ENCODE measurements at places on chromosomes 11 and 22. TPM values are rescaled to one million over a fixed set of nuclear protein-coding genes. Genes with fewer than 3 reads are reported as not detected.

Gene MS4A14
- total RNA-seq = not detected

Gene PATE4
- not detected for total RNA-seq

Gene PAK1
- 6.5 TPM for total RNA-seq

Gene MS4A7
- not detected for total RNA-seq

Gene TNNI2
- not detected for total RNA-seq

Gene TMPRSS5
- total RNA-seq = 0.22 TPM

Gene LYVE1
- 3.9 TPM for total RNA-seq

Gene UPB1
- total RNA-seq = 0.40 TPM

Gene DDTL
- 2.1 TPM for total RNA-seq

Gene LARGE2
- total RNA-seq = not detected

Gene TSPAN32
- total RNA-seq = not detected

Gene CHRNA10
- total RNA-seq = 1.1 TPM

Gene APOBEC3H
- 0.40 TPM for total RNA-seq

Gene BTG4
- total RNA-seq = not detected

Gene KCNK7
- total RNA-seq = 0.14 TPM

Gene APOA4
- not detected for total RNA-seq

Gene SYNGR1
- total RNA-seq = 2.8 TPM

Gene HMGXB4
- total RNA-seq = 36.0 TPM

Gene C22orf31
- not detected for total RNA-seq

Gene C11orf98
- total RNA-seq = 44.0 TPM

Gene DEFB131B
- not detected for total RNA-seq

Gene NNMT
- total RNA-seq = 202 TPM

Gene OR8K1
- not detected for total RNA-seq

Gene ST14
- not detected for total RNA-seq

Gene YAP1
- 57.7 TPM for total RNA-seq

Gene PLAAT4
- 1.7 TPM for total RNA-seq

Gene OR52N4
- not detected for total RNA-seq

Gene NXPE4
- not detected for total RNA-seq

Gene YPEL1
- 2.6 TPM for total RNA-seq

Gene PATE2
- 0.13 TPM for total RNA-seq

Gene GLYAT
- total RNA-seq = not detected

Gene PGA5
- not detected for total RNA-seq

Gene PGR
- total RNA-seq = under 0.01 TPM

Gene ALG8
- total RNA-seq = 51.9 TPM

Gene SCGB1A1
- total RNA-seq = not detected

Gene MGAT3
- not detected for total RNA-seq

Gene PTPN5
- not detected for total RNA-seq

Gene OR2AT4
- not detected for total RNA-seq

Gene SLC5A12
- total RNA-seq = not detected

Gene RNF26
- 7.7 TPM for total RNA-seq

Gene TMEM223
- 10.1 TPM for total RNA-seq

Gene BIRC3
- 3.4 TPM for total RNA-seq

Gene PIWIL4
- total RNA-seq = 0.79 TPM

Gene RAB38
- 8.6 TPM for total RNA-seq

Gene TRIM64C
- not detected for total RNA-seq

Gene TMEM45B
- total RNA-seq = 0.40 TPM

Gene NTM
- 0.66 TPM for total RNA-seq

Gene IFITM2
- 72.5 TPM for total RNA-seq

Gene CEND1
- 0.53 TPM for total RNA-seq

Gene EHF
- not detected for total RNA-seq

Gene SLC15A3
- total RNA-seq = 2.7 TPM

Gene KCNQ1OT1
- total RNA-seq = 2.8 TPM

Gene MIOX
- total RNA-seq = not detected

Gene ZNF202
- 14.5 TPM for total RNA-seq

Gene GSTT2B
- 11.4 TPM for total RNA-seq

Gene SCUBE1
- not detected for total RNA-seq

Gene SEZ6L
- not detected for total RNA-seq

Data from thoracic aorta endothelial cell (primary cell).